NCI-H460 (cell line): ENCODE measurements at places on chromosomes 6 and 20.

DNA sequence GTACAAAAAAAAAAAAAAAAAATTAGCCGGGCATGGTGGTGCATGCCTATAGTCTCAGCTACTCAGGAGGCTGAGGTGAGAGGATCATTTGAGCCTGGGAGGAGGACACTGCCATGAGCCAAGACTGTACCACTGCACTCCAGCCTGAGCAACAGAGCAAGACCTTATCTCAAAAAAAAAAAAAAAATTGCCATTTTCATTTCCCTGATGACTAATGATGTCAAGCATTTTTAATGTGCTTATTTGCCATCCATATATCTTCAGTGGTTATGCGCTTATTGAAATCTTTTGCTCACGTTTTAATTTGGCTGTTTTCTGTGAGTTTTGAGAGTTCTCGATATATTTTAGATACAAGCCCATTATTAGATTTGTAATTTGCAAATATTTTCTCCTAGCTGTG is 46.7 kb downstream of the PFDN4 start:
- DNase-seq = no peak

DNA sequence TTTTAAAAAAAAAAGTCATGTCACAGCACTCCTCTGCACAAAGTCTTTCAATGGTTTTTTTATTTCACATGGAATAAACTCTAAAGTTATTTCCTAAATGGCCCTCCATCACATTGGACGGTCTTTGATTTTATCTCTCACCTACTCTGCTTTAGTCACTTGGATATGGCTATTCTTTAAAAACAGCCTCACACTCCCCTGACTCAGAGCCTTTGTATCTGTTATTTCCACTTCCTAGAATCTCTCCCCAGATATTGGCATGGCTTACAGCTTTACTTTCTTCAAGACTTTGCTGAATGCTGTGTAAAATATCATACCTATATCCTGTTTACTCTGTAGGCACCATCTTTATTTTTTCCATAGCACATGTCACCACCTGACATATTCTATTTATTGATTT is 194.7 kb upstream of the MCHR2 start:
- DNase-seq = no peak

- no peak for DNase-seq
These were observed 3.8 kb downstream of the TXNDC5 start for GRCh38 chr6:7906741-7907140.

DNA sequence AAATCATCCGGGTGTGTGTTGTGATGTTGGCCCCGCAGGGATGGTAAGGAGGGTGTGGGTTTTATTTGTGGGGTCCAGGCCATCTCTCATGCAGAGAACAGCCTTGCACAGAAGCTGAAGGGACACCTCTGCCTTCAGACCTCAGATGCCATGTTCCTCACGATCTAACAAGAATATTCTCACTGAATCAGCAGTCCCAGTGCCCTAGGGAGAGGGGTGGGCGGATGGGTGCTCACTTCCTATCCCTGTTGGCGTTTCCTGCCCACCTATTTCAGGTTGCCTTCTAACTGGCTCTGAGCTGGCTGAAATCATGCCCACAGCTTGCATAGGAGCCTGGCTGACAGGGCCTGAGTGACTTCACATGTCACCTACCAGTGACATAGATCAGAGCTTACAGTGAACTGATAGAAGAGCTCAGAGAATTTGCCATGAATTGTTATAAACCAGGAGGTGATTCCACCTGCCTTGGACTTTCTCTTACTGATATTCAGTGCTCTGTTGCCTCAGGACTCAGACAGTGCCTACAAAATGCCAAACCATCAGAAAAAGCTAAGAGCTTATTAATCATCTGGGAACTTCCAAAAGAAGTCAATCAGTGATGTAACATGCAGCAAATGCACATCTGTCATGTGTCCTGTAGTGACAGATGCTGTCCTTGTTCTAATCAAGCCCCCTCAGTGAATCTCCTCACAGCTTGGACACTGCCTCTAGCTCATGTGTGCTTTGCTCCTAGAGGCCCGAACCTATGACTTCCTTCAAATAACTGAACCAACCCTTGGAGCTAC is 285.8 kb upstream of the PRND start:
- DNase-seq = no peak

GRCh38 chr6:12417191-12417590 is 127.0 kb downstream of the EDN1 start:
- DNase-seq = no peak

GRCh38 chr6:9717568-9717967 is 697.3 kb downstream of the TFAP2A start:
- DNase-seq = no peak

DNA sequence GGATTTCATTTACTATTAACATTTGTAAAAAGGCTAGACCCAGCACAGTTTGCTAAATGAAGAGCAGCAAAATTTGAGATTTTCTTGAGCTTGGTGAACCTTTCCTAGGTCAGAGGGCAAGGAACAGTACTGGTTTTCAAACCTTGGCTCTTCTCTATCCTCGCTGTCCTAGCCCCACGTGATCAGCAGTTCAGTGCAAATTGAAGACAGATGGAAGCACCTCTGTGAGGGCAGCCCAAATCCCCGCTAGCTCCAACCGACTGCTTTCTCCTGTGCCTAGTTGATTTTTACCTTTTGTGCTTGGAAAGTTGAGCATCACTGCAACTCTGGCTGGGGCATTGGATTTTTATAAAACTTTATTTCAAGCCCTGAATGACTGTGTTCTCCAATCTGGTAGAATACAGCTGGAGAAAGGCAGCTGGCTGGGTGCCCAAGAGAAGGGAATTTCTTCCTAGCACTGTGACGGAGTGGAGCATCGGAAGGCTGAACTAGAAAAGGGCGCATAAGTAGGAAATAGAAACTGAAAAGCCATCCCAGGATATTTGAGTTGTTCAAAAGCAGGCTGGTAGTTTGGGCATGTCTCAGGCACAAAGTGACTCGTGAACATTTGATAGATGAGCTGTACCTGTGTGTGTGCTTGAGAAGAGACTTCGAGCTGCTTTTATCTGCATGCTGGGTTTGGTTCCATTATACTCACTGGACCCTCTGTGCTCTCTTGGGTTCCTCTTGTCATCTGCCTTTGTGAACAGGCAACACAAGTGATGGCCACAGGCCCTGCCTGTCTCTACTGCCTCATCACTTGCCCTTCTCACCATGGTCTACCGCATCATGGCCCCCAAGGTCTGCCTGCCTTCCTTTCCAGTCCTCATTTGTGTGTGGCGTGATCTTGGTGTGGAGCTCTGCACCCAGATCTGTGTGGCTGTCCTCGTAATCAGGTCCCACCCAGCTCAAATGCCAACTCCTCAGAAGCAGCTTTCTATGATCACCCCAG is 2.3 kb downstream of the RNF114 start:
- no peak for DNase-seq

DNA sequence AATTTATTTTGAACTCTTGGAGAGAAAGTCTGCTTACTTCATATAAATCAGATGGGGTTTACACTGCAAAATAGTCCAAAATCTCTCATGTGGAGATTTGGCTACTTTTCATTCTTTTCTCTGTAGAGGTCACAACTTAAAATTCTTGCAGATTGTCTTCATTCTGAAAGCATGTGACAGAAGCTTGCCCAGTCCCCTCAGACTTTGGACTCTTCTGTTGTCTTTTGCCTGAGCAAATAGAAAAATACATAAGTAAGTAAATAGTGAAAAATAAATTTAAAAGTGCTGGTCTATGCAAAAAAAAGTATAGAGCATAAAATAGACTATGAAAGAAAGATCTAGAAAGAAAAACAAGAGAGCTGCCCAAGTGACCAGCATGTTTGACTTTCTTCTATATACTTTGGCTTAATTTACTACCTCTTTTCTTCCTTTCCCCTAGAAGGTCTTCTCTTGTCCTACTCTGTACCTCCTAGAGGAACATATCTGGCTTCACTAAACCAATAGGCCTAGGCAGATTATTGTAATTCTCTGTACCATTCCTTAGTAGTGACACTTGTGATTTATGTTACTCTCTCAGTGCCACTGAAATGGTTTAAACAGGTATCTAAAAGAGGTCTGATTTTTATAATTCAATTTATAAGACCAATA is 260.9 kb downstream of the TENT5A start:
- DNase-seq = no peak

DNA sequence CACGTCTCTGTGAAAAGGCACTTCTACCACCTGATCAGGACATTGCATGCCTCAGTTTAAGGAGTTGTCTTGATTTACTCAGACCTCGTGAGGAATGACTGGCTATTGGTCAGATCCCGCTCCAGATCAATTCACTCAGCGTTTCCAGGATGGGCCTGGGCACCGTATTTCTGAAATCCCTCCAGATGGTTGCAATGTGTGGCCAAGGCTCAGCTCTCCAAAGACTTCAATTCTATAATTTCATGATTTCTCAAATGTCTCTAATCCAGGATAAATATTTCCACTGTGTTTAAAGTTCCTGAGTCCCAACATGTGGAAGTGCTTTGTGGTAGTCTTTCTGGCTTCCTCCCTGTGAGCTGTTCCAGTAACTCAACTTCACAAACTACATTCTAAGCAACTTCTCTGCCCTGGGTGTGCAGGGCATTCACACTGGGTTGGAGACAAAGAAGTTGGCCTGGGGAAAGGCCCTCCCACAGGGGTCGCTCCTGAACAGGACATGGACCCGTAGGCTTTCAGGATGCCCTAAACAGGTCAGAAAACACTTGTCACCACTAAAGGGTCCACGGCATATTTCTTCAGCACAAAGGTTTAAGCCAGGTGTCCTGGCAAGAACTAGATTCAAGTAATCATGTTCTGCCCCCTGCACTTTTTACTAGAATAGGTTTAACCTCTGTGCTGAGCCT is 212.1 kb downstream of the WDR27 start:
- no peak for DNase-seq

DNA sequence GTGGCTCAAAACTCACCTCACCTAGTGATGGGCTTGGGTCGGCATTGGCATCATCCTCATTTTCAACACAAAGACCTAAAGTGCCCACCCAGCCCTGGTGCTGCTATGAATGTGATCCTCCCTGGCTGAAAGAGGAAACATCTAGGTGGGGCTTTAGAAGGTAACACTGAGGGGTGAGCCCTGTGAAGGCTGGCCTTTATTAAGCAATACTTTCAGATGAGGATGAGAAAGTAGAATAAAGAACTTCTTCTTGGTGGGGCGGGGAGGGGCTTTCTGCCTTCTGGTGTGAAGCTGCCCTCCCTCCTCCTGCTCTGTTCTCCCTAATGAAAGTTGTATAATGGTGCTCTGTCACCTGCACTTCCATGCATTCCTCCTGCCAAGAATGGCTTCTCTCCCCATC is 133.0 kb upstream of the TRAF3IP2 start:
- DNase-seq = no peak

GRCh38 chr20:61806995-61807394 is 258.7 kb downstream of the TAF4 start:
- no peak for DNase-seq

- DNase-seq = no peak
These were observed 8.9 kb upstream of the LPIN3 start for GRCh38 chr20:41331731-41332130.

DNA sequence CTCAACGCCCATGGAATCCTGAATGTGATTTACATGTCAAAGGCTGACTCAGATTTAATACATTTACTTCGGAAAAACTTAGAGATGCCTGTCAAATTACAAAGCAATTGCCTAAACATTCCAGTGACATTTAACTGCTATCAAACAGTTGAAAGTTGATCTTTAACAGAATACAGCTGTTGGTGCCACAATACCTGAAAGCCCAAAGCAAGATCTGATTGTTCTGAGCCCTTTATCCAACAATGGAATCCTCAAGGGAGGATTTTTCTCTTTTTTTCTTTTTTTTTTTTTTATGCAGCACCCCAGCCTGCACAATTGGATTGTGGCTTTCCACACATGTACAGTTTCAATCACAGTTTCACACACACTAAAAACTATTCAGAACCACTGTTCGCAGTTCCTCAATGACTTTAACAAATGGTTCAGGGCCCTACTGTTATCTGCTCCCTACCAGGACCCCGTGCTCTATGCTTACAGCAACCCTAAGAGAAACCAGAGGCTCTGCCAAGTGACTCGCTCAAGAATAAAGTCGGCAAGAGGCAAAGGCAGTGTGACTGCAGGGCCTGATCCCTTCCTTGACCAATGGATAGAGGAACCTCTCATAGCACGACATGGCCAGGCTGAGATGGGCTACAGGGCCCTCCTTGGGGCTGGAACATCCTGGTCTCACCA is 33.3 kb downstream of the EPB41L2 start:
- no peak for DNase-seq
